Kidney epithelial cell (primary cell): ENCODE measurements at places on chromosomes 6 and 20.

- DNase-seq: no peak
Observed at GRCh38 chr6:169844946-169845345, 93.5 kb downstream of the ERMARD start.

DNA sequence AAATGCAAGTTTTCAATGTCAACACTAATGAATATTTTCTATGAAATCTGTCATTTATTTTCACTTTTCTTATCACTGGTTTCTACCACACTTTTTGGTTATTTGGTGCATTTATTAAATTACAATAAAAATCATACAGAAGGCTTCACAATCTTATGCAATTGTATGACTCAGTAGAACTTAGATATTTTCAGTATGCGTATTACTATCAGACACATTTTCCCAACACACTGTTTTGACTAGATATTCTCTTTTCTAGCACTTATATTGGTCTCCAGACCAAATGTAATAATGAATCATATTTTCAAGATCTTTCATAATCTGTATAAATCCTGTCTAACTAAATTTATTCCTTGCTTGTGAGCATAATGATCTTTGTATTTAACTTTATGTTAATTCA lies 74.1 kb downstream of the FAM83B start:
- no peak for DNase-seq

DNA sequence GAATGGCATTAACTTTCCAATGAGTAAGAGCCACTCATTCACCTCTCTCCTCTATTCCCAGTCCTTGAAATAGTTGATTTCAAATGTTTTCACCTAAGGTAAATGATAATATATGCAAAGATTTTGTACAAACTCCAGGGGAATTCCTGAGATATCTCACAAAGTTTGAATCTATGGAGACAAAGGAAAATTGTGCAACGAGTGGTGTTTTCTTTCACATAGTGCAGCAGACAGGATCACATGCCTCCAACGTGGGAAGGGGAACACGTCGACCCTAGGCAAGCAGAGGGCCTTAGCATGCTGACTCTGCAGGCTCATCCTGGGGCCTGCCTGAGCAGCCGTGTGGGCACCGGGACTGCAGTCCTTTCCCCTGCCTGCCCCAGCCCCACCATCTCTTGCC lies 195.6 kb upstream of the THBS2 start:
- no peak for DNase-seq

DNA sequence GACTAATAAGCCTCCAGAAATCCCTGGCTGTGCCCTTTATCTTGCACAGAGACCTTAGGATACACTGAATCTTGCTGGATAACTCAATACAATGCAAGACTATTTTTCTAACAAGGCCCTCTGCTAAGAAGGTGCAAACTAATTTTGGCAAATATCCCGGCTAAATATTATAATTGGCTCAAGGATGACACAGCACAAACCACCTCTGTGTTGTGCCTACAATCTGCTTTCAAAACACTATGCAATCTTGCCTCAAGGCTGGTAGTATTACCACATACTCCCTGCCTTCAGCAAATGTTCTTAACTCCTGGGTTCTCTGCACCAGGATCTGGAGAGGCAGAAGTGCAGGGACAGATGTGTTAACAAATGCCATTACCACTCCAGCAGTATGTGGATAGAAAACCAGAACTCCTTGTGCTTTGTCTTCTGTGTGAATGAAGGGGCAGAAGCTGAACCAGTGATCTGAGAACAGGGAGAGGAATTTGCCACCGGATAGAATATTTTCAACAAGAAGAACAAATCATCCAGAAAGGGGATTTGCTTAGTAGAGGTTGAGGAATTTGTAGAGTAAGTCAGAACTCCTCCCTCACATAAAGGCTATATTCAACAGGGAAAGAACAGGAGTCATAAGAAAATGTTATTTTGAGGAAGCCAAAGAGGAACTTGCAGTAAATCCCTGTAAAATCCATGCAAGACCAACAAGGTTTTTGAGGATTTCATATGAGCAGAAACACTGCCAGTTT lies 74.1 kb upstream of the SLC4A11 start:
- peak; percentile 12 for DNase-seq

DNA sequence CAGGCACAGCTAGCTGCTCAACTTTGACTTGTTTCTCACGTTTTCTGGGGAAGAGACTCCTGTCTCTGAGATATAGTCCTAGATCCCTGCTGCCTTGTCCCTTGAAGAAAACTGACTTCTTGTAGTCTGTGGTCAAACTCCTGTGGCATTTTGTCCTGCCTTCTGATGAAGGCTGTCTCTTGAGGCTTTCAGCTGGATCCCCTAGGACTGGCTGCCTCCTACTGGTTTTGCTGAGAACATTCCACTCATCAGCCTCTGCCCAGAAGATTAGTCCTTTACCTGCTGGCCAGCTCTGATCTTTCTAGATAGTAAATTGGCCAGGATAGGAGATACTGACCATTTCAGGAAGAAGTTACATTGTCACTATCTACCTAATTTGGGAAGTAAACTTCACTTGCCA lies 71.9 kb upstream of the CNR1 start:
- peak; percentile 1 for DNase-seq

DNA sequence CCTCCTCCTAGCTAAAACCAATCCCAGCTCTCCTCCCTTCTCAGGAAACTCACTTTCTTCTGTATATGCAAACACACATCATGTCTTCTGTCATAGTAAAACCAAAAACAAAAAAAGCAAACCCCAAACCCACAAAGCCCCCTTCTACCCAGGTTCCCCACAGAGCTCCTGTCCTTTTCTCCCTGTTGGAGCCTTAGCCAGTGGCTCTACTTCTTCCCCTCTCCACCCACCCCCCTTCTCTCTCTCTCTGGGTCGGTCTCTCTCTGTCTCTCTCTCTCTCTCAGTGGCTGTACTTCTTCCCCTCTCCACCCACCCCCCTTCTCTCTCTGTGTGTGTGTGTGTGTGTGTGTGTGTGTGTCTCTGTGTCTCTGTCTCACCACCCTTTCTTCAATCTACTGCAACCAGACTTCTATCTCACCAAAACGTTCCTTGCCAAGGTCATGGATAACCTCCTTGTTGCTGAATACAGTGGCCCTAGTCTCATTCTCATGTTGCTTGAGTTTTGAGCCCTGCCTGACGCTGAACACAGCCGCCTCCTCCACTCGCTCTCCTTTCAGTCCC lies 8.7 kb upstream of the OSER1 start:
- no peak for DNase-seq

DNA sequence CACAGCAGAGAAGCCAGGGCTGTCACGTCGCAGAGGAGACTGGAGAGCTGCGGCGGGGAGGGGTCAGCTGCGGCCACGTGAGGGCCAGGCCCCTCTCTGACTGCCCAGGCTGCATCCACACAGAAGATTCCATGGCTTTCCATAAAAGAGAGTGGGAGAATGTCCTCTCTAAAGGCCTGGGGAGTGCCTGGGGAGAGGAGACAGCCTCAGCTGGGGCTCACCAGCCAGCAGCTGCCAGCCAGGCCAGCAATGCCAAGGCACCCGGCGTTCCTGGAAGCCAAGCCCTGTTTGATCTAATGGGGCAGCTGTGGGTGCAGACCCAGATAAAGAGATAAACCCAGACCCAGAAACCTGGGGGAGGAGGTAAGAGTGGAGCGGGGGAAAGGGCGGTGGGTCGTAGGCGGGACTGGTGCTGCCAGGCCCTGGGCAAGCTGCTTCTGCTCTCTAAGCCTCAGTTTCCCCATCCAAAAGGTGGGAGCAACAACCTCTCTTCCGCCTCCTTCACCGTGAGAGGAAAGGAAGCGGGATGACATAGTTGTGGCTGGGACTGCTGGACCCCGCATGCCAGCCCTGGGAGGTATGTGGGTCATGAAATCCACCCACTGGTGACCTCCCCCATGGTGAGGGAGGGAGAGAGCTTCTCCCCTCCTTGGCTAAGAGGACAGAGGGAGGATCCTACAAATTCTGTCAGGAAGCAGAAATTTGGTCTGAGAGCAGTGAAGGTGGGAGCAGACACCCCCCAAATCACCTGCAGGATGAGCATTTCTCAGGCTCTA lies 3.1 kb upstream of the OSBPL2 start:
- DNase-seq: no peak

DNA sequence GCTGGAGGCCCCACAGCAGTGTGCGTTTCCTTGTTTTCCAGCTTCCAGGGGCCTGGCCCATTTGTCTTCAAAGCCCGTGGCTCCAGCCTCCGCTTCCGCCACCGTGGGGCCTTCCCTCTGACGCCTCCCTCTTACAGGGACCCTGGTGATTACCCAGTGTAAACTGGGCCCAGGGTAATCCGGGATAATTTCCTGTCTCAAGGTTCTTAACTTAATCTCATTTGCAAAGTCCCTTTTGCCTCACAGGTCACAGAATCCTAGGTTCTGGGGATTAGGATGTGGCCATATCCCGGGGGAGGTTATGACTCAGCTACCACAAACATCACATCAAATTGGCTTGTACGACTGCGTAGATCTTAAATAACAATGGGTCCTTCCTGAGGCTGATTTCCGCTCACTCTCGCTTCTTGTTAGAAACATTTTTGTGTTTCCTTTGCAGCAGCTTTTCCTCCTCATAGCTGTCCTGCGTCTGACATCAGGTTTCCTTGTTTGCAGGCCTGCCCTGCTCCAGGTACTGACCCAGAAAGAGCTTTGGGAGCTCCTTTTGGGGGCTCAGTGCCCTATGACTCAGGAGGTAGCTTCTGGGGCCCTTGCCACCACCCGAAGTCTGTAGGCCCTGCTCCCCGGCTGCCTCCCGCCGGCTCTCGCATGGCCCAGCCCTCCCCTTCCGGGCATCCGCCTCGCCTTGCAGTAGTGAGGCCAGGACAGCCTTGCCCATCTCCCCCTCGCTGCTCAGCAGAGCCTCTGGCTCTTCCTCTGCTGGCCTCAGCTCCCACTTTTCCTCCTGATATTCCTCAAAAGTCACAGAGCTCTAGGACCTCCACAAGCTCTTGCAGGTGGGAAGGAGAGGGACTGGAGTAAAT lies 100.5 kb downstream of the ERMARD start:
- DNase-seq: no peak

DNA sequence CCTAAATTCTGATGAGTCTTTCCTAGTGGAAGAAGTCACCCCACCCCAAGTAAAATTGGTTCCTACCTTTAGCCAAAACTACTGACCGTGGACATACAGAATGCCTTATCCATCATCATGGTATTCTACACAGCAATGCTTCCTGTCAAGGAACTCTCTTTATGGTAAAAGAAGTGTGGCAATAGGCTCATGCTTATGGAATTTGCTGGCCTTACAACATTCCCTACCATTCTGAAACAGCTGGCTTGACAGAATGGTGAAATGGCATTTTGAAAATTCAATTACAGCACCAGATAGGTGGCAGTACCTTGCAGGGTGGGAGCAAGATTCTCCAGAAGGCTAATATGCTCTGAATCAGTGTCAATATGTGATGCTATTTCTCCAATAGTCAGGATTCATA lies 41.8 kb upstream of the BACH2 start:
- DNase-seq: no peak

- no peak for DNase-seq
Observed at GRCh38 chr6:84774157-84774984, 10.0 kb upstream of the TBX18 start.

GRCh38 chr6:5746053-5746758 lies 260.5 kb downstream of the NRN1 start:
- no peak for DNase-seq

DNA sequence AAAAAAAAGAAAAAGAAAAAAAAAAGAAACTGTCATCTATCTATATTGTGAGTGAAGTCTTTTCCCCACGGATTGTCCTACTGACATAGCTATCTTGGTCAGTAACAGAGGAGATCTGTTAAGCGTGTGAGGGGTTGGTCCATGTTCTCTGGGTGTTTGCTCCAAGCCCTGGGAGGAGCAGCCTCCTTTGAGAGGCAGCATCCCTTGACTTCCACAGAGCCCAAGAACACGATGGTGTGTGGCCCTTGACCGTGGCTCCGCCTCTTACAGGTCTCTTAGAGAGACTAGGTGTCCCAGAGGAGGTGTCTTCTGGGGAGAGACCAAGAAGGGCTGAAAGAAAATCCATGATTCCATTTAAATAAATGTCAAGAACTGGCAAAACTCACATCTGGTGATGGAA lies 60.1 kb upstream of the GTSF1L start:
- DNase-seq: no peak

DNA sequence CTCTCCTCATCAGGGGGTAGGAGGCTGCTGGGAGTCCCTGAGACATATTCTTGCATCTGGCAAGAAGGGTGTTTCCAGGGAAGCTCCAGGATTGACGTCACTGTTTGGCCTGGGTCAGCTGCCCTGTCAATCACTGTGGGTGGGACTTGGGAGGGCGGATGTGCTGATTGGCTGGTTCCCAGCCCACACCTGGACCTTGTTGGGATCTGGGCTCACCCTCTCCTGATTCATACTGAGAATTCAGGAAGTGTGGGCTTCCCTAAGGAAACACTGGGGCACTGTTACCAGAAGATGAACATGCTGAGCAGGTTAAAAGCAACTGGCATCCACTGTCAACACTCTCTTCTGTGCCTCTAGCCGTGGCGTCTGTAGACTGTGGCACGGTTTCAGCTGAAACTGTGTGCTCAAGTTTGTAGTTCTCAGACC lies 36.5 kb downstream of the CDH26 start:
- no peak for DNase-seq

DNA sequence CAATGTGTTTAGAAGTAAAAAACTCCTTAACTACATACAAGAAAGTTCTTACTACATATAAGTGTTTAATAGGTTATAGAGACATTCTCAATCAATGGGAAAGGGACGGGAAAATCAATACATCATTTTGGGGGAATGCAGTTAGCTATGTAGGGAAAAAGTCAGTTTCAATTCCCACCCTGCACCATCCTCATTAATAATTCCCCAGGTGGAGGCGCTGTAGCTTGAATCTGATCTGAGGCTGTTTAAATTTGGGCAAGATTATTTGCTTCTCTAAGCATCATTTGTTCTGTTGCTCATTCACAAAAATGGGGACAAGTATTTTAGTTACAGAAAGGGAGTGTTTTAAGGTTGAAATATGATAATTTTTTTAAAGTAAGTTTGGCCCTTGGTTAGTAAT lies 19.1 kb downstream of the OLIG3 start:
- DNase-seq: no peak

DNA sequence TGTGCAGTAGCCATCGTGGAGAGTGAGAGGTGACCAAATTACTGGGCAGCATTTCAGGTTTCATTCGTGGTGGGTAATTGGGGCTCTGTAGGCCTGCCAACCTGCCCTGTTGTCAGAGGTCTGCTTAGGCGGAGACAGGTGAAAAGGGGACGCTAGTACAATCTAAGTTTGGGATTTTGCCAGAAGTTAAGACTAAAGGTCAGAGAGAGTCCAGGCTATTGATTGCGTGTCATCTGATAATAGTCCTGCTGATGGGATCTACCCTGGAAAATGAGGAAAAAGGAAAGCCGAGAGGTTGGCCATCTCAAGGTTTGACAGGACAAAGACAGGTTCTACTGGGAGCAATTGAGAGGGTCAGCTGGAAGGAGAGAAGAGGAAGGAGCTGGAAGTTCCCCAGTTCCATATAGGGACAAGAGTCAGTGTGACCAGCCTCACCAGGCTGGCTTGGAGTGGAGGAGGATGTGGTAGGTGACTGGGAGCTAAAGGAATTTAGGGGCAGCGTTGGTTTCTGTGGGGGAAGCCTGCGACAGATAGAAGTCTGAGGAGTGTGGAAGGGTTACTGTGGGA lies 10.9 kb downstream of the ARFGEF2 start:
- DNase-seq: no peak

DNA sequence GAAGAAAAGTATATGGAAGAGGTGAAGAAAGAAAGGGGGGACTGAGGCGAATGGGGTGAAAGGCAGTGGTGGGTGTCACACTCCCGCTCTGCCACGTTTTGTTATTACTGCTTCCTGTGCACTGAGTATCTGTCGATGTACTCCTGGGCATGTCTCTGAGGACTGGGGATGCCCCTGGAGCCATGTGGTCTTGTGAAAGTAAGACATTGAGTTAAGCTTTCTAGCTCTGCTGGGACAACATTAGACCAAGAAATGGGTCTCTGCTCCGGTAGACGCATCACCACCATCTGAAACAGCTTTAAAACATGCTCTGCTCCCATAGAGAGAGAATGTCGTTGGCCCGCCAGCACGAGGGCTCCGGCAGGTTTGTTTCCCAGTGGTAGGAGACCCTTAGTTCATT lies 40.0 kb downstream of the IRF4 start:
- no peak for DNase-seq
